Right atrium auricular region (tissue), 2 donors: ENCODE measurements at places on chromosomes 3 and 15. TPM values are rescaled to one million over a fixed set of nuclear protein-coding genes. Genes with fewer than 3 reads are reported as not detected.

The PDHB gene
- total RNA-seq, result 181 TPM

The CACNA1D gene
- total RNA-seq, result 9.6 TPM

The ZNF80 gene
- total RNA-seq, result not detected

The ARHGEF26 gene
- 8.1 TPM for total RNA-seq

The FSD2 gene
- total RNA-seq, result 58.8 TPM

The STAG1 gene
- total RNA-seq, result 24.8 TPM

The TRH gene
- not detected for total RNA-seq

The FEM1B gene
- total RNA-seq, result 55.3 TPM

The ANO10 gene
- 9.6 TPM for total RNA-seq

The SEMA5B gene
- total RNA-seq, result 0.51 TPM

The SPTSSB gene
- total RNA-seq, result not detected

The GXYLT2 gene
- total RNA-seq, result 37.3 TPM

The ARNT2 gene
- 8.4 TPM for total RNA-seq

The ANKUB1 gene
- not detected for total RNA-seq

The FANCD2OS gene
- total RNA-seq, result not detected

GRCh38 chr15:42358141-42358540 lies 1.2 kb upstream of the CAPN3 start:
- H3K27ac ChIP-seq, result no peak overlapping the region
- no peaks in the 10 kb centered on the region for H3K27me3 ChIP-seq
- no peak for DNase-seq
- H3K36me3 ChIP-seq, result peaks cover 5% of the 10 kb centered on the region

- no peaks in the 10 kb centered on the region for H3K27me3 ChIP-seq
- DNase-seq, result no peak
- H3K4me1 ChIP-seq, result no peaks in the 10 kb centered on the region
- H3K27ac ChIP-seq, result no peak overlapping the region
- no peak overlapping the region for H3K4me3 ChIP-seq
These were observed 78.3 kb upstream of the TMCO5A start for GRCh38 chr15:37856109-37856508.

DNA sequence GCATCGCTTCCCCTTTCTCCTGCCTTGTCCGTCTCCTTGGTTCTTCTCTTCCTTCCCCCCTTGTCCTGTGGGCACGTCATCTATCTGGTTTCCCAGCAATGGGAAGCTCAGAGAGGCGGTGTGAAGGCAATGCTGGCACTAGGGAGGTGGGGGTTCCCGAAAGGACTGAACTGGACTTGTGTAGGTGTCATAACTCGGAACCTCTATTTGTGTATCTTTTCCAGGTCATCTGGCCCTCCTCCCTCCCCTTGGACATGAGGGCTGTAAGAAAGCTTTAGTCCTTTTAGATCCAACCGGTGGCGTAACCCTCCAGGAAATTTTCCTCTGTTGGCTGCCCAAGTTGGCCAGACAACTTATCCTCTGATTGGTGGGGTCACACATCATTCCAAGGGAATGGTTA lies 231.5 kb upstream of the TLE3 start:
- peak; percentile 58 for DNase-seq
- H3K27ac ChIP-seq, result no peak overlapping the region
- no peaks in the 10 kb centered on the region for H3K27me3 ChIP-seq
- H3K4me1 ChIP-seq, result no peaks in the 10 kb centered on the region
- no peak overlapping the region for H3K4me3 ChIP-seq

DNA sequence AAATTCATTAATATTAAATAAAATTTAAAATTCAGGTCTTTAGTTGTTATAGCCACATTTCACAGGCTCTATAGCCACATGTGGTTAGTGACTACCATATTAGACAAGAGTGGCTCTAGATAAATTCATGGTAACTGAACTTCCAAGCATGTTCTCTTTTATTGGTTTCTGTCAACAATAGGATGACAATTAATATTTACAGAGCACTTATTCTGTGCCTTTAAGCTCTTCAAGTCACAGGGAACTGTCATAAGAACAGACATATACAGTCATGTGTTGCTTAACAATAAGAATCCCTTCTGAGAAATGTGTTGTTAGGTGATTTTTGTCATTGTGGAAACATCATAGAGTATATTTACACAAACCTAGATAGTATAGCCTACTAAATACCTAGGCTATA lies 38.8 kb upstream of the SLC25A36 start:
- H3K27me3 ChIP-seq, result no peaks in the 10 kb centered on the region
- no peak for DNase-seq
- no peaks in the 10 kb centered on the region for H3K36me3 ChIP-seq
- no peaks in the 10 kb centered on the region for H3K4me1 ChIP-seq

- H3K4me1 ChIP-seq, result no peaks in the 10 kb centered on the region
- H3K4me3 ChIP-seq, result peak overlapping the region; percentile 88
- no peaks in the 10 kb centered on the region for H3K36me3 ChIP-seq
- peak overlapping the region; percentile 86 for H3K27ac ChIP-seq
These were observed 42.7 kb upstream of the PRICKLE2 start for GRCh38 chr3:64267721-64268604.

- H3K4me1 ChIP-seq, result no peaks in the 10 kb centered on the region
- H3K4me3 ChIP-seq, result no peak overlapping the region
- H3K36me3 ChIP-seq, result no peaks in the 10 kb centered on the region
- DNase-seq, result no peak
- H3K27ac ChIP-seq, result no peak overlapping the region
- no peaks in the 10 kb centered on the region for H3K27me3 ChIP-seq
These were observed 94.1 kb upstream of the FGF7 start for GRCh38 chr15:49328941-49329340.

DNA sequence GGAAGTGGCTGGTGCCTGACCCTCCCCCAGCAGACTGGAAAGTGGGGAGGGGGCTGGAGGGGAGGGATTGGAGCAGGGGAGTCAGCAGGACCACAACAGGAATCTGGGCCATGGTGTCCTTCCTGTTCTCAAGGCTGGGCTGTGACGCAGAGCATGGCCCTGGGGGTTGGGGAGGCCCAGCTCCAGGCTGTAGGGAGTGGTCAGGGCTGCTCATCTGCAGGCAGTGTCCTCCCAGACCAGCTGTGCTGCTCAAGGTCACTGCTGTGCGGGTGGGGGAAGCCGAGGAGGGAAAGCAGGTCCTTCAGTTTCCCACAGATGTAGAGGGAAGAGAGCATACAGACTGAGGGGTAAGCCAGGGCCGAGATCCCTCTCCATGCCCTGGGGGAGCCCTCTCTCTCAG lies 40.7 kb downstream of the CYP11A1 start:
- H3K4me3 ChIP-seq, result no peak overlapping the region
- no peak for DNase-seq
- no peak overlapping the region for H3K27ac ChIP-seq
- H3K27me3 ChIP-seq, result no peaks in the 10 kb centered on the region
- no peaks in the 10 kb centered on the region for H3K36me3 ChIP-seq

- no peak for DNase-seq
- H3K4me1 ChIP-seq, result peaks cover 3% of the 10 kb centered on the region
- H3K27ac ChIP-seq, result no peak overlapping the region
- H3K36me3 ChIP-seq, result peaks cover 9% of the 10 kb centered on the region
- no peak overlapping the region for H3K4me3 ChIP-seq
- H3K27me3 ChIP-seq, result no peaks in the 10 kb centered on the region
These were observed 29.8 kb downstream of the ZNF592 start for GRCh38 chr15:84778194-84778593.

DNA sequence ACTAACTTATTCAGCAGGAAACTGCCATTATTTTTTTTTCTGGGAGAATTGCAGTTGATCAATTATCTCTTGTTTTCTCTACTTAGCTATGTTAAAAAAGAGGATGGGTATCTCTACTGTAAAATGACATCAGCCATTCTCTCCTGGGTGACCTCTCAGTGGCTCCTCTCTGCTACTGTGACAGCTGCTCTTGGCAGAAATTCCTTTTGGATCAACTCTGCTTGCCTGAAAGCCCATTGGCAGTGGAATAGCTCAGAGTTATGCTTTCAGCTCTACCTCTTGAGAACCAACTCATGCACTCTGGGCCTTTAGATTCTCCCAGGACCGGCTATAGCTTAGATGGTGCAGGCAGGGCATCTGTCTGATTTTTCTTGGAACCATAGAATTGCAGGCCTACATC lies 99.9 kb upstream of the GAP43 start:
- H3K36me3 ChIP-seq, result no peaks in the 10 kb centered on the region
- no peak overlapping the region for H3K27ac ChIP-seq
- no peaks in the 10 kb centered on the region for H3K4me1 ChIP-seq
- H3K27me3 ChIP-seq, result no peaks in the 10 kb centered on the region
- H3K4me3 ChIP-seq, result no peak overlapping the region

DNA sequence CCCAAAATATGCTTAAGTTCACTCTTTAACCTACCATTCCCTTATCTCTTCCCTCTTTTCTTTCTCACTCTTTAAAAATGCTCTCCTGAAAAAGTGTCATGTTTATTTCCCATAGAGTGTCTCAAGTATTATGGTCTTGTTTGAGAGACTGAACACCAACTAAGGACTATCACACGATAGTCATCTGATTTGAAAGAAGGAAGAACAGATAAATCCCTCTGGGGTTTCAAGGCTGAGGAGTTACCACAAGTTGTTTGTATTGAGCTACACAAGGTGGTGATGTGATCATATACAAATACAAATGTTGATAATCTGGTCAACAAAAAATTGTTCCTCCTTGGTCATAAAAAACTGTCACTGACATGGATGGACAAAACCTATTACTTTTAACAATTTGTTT lies 13.8 kb downstream of the MEIS2 start:
- H3K27me3 ChIP-seq, result no peaks in the 10 kb centered on the region
- no peak for DNase-seq
- H3K27ac ChIP-seq, result peak overlapping the region; percentile 21
- no peak overlapping the region for H3K4me3 ChIP-seq
- no peaks in the 10 kb centered on the region for H3K36me3 ChIP-seq
- H3K4me1 ChIP-seq, result no peaks in the 10 kb centered on the region

DNA sequence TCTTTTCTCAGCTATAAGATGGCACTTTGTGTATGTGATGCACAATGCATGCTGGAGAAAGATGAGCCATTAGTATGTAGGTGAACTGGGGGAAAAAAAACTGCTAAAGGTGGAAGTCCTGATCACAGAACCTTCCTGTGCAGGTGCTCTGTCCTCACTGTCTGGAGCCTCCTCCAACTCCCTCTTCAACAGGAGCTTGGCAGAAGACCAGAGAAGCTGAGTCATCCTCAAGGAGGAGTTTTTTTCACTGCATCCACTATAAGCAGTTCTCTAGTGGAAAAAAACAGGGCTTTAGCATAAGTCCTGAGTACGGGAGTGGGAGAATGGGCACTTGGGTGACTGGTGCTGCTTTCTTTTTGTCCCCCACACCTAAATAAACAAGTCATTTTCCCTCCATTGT lies 168.4 kb upstream of the CADPS start:
- no peaks in the 10 kb centered on the region for H3K4me1 ChIP-seq
- no peaks in the 10 kb centered on the region for H3K27me3 ChIP-seq
- no peaks in the 10 kb centered on the region for H3K36me3 ChIP-seq
- no peak for DNase-seq
- H3K4me3 ChIP-seq, result no peak overlapping the region
- no peak overlapping the region for H3K27ac ChIP-seq

GRCh38 chr3:72199530-72199929 lies 414.6 kb upstream of the PROK2 start:
- H3K27me3 ChIP-seq, result no peaks in the 10 kb centered on the region
- no peak overlapping the region for H3K27ac ChIP-seq
- no peak for DNase-seq

DNA sequence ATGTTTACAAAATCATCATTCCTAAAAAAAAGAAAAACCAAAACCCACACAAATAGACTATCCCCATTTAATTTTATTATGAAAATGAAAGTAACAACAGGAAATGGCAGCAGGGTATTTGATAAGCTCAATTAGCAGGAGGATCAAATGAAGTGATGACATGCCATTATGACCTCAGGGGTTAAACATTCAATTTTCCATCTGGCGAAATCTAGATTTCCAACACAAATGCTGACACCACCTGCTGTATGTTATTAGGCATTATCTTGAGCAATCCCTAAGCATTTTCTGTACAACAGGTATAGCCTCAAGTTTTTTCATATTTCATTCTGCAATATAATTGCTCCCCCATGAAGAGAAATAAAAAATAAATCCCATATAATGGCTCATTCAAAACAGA lies 57.1 kb downstream of the SHQ1 start:
- no peaks in the 10 kb centered on the region for H3K4me1 ChIP-seq
- H3K27ac ChIP-seq, result no peak overlapping the region
- no peak overlapping the region for H3K4me3 ChIP-seq
- H3K27me3 ChIP-seq, result no peaks in the 10 kb centered on the region
- H3K36me3 ChIP-seq, result no peaks in the 10 kb centered on the region

DNA sequence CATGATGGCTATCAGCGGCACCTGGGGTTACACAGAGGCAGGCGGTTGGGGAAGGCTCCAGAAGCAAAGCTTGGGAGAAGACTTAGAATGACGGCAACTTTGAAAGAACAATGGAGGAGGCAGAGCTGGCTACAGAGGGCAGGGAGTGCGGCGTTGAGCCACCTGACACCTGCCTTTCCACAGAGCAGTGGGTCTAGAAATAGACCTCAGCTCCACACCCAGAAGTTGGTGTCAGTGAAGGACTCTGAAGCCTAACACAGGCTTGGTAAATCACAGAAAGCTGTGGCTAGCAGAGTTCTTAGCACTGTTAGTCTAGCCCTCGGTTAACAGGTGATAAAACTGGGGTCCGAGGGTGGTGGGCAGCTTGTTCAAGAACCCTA lies 23.1 kb upstream of the EHD4 start:
- H3K27ac ChIP-seq, result no peak overlapping the region
- no peaks in the 10 kb centered on the region for H3K4me1 ChIP-seq
- H3K4me3 ChIP-seq, result no peak overlapping the region
- H3K36me3 ChIP-seq, result no peaks in the 10 kb centered on the region
- no peaks in the 10 kb centered on the region for H3K27me3 ChIP-seq

GRCh38 chr3:5011555-5012256 lies 32.5 kb downstream of the BHLHE40 start:
- no peaks in the 10 kb centered on the region for H3K27me3 ChIP-seq
- no peaks in the 10 kb centered on the region for H3K36me3 ChIP-seq
- H3K4me1 ChIP-seq, result no peaks in the 10 kb centered on the region
- no peak overlapping the region for H3K27ac ChIP-seq
- H3K4me3 ChIP-seq, result no peak overlapping the region

GRCh38 chr3:154148541-154148940 lies 27.4 kb downstream of the ARHGEF26 start:
- H3K4me1 ChIP-seq, result no peaks in the 10 kb centered on the region
- H3K4me3 ChIP-seq, result no peak overlapping the region
- no peaks in the 10 kb centered on the region for H3K27me3 ChIP-seq
- no peak overlapping the region for H3K27ac ChIP-seq

GRCh38 chr3:146750196-146750595 lies 145.1 kb upstream of the PLSCR5 start:
- no peak for DNase-seq
- no peak overlapping the region for H3K4me3 ChIP-seq
- no peaks in the 10 kb centered on the region for H3K27me3 ChIP-seq
- no peak overlapping the region for H3K27ac ChIP-seq
- no peaks in the 10 kb centered on the region for H3K36me3 ChIP-seq
- H3K4me1 ChIP-seq, result no peaks in the 10 kb centered on the region
